Memory B cell (primary cell): ENCODE measurements at places on chromosomes 12 and 14.

GRCh38 chr12:26130728-26131127 lies 5.9 kb upstream of the BHLHE41 start:
- peak; percentile 43 for DNase-seq

GRCh38 chr14:100035700-100036099 lies 29.5 kb upstream of the EVL start:
- no peak for DNase-seq

- DNase-seq, result no peak
Observed at GRCh38 chr12:57255916-57256315, 4.9 kb upstream of the STAC3 start.

DNA sequence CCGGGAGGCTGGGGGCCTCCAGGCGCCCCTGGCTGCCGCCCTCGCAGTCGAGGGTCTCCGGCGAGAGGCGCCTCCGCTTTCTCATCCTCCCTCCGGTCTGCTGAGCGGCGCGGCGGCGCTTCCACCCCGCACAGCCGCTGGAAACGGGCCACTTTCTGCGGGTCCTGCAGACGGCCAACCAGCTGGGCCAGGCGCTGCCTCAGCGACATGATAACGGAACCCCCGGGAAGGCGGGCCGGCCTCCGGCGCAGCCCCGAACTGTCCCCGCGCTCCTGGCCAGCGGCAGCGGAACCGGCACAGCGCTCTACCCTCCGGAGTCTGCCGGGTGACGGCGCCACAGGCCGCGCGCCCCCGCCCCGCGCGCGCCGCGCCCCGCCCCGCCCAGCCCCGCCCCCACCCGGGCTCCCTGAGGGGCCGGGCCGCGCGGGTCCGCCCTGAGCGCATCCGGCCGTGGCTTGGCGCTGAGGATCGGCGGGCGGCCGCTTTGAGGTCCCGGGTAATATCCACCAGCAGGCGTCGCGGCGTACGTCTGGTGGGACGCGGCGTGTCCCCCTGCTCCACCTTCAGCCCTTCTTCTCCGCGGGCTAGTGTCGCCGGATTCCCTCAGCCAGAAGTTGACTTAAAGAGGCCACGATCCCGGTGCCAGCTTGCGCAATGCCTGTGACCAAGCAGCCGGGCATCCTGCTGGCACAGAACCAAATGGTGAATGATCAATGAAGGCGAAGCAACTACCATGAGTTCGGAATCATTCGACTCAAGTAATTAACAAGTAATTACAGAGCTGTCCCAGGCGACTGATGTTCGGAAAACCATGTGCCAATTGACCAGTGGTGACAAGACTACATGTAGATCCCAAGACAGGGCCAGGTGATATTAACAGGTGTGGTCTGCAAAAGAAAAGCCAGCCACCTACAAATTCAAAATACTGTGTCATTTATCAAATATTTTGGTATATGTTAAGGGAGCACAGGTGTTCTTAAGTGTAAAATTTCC lies at the start of gene SGPP1:
SGPP1 (minus strand) TSS at position 330 of the 993 bp plus-strand sequence; CDS start at position 209, 121 bp downstream.
- DNase-seq, result peak; percentile 79

DNA sequence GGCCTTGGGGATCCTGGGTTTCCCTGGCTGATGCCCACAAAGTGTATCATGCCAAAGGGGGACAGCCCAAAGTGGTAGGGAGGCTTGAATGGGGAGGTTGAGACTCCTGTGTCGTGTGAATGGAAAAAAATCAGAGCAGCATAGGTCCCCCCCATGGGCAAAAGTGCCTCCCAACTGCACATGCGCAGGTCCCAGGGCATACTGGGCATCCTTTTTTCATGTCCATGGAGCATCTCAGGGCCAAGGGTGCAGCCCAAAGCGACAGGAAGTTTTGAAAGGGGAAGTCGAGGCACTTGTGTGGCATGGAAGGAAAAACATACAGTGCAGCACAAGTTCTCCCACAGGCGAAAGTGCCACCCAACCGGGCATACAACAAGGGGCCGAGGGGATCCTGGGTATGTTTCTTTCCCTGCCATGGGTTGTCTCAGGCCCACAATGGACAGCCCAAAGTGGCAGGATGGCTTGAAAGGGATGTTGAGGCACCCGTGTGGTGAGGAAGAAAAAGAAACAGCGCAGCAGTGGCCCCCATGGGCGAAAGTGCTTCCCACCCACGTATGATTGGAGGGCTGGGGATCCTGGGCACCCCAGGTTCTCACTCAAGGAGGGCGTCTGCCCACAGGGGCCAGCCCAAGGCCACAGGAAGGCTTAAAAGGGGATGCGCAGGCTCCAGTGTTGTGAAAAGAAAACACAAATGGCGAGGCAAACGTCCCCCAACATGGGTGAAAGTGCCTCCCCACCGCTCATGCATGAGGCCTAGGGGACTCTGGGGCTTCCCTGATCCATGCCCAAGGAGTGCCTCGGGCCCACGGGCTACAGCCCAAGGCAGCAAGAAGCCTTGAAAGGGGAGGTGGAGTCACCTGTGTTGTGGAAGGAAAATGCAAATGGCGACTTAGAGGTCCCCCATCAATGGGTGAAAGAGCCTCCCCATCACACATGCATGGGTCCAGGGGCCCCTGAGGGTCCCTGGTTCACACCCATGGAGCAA lies 573.7 kb downstream of the ALG10 start:
- DNase-seq, result no peak

DNA sequence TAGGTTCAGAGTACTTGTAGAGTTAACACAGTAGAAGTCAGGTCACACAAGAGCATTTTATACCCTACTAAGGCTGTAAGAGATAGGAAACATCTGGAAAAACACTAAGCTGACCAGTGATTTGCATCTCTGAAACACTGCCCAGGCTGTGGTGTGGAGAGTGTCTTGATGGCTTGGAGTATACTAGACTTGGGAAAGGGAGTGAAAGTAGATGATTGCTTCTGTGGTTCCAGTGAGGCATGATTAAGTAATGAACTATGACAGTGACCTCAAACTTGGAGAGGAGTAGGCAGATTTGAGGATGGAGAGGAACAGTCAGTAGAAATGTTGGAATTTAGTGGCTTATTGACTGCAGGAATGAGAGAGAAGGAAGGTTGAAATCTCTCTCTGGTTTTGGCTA lies 201.2 kb downstream of the FLRT2 start:
- DNase-seq, result no peak

GRCh38 chr12:119176267-119177055 lies 2.3 kb upstream of the HSPB8 start:
- no peak for DNase-seq

- DNase-seq, result no peak
Observed at GRCh38 chr12:114817571-114818425, 133.8 kb upstream of the TBX3 start.

GRCh38 chr14:66378712-66379505 lies 107.3 kb upstream of the CCDC196 start:
- no peak for DNase-seq

DNA sequence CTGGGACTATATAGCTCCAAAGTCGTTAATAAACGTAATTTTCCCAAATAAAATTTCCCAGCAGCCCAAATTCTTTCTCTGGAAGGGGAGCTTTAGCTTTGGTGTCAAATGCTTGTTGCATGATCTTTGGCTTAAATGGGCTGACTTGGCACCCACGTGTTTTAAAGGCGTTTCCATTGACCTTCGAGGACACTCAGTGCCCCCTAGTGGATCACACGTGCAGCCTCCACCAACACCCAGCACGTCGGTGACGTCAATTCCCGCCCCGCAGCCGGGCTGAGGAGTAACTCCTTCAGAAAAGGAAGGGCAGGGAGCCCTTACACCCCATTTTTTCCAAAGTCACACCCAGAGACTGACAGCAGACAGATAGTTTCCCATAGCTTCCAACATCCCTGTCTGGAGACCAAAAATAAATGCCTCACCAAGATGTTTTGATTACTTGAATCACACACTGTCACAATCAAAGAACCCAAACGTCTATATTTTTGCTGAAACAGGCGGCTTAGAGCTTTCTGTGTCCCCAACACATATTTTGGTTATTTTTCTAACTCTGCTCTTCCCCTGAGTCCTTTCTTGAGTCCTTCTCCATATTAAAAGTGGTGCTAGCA lies 707.9 kb downstream of the AACS start:
- DNase-seq, result no peak

GRCh38 chr14:34423445-34423844 lies 38.6 kb downstream of the SPTSSA start:
- DNase-seq, result no peak

DNA sequence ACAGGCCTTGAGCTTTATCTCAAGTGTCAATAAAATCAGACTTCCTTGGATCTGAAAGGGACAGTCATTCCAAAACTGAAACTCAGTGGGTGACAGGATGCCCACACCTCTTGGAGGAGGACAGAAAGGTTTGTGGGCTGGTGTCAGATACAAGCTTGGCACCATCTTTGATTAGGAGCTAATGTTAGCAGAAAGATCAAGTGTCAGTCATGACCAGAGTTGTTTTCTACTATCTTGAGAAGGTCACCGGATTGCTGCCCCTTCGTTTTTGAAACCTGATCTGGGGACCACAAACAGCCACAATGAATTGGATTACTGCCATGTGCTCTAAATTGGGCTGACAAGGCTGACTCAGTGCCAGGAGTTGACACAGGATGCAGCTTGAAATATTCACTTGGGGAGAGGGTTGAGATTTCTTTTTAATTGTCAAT lies 88.3 kb downstream of the OTOGL start:
- DNase-seq, result no peak

GRCh38 chr14:60250257-60251035 lies 1.4 kb downstream of the PPM1A start:
- no peak for DNase-seq

DNA sequence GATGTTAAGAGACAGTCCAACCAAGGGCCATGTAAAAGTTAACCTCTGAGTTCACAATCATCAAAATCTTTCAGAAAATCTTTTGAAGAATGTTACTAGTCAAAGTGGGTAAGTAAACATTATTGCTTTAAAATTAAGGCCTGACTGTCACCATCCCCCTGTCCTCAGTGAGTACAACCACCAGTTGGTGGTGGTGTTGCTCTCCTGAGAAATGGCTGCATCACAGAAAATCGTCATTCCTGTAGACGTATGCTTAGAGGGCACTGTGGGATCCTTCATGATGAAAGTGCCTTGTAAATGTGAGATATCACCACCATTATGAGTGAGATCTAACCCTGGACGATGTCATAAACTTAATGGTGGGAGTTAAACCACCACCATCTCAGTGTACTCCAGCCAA lies 451.2 kb downstream of the RPS29 start:
- DNase-seq, result no peak

GRCh38 chr12:50211392-50212070 lies 44.4 kb upstream of the CERS5 start:
- DNase-seq, result no peak

DNA sequence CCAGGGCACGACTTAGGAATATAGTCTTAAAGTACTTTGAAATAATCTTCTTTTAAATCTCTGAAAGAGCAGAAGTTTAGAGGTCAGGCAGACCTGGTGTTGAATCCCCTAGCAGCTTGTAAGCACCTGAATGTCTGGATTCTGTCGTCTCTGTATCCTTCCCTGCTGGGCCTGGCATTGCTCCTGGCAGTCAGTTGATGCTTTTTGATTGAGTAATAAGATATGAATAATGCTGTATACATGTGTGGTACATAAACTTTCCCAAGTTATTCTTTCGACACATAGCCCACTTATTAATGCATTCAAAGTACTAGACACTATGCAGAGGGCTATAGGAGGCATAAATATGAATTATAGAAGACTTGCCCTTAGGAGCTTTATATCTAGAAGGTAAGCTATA lies 31.4 kb downstream of the EVL start:
- no peak for DNase-seq

DNA sequence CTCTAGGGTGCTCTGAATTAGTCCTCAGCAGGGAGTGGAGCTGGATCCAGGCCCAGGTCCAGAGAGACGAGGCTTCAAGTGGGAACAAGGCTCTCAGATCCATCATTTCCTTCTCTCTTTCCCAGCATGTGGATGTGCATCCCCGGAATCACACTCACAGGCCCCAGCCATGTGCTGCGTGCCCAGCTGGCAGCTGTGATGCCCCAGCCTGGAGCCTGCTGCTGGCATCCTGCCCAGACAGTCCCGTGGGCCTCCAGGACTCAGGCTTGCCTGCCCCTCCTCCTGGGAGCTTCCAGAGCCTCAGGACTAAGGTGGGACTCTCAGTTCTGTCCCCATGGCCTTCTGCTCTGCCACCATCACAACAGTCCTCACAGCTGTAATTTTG lies 6.2 kb upstream of the KRT84 start:
- no peak for DNase-seq

- no peak for DNase-seq
Observed at GRCh38 chr14:61106271-61106958, 125.4 kb downstream of the SLC38A6 start.

- DNase-seq, result no peak
Observed at GRCh38 chr14:89941830-89942377, 12.6 kb downstream of the EFCAB11 start.

GRCh38 chr12:117049295-117049694 lies 49.9 kb downstream of the TESC start:
- DNase-seq, result no peak

DNA sequence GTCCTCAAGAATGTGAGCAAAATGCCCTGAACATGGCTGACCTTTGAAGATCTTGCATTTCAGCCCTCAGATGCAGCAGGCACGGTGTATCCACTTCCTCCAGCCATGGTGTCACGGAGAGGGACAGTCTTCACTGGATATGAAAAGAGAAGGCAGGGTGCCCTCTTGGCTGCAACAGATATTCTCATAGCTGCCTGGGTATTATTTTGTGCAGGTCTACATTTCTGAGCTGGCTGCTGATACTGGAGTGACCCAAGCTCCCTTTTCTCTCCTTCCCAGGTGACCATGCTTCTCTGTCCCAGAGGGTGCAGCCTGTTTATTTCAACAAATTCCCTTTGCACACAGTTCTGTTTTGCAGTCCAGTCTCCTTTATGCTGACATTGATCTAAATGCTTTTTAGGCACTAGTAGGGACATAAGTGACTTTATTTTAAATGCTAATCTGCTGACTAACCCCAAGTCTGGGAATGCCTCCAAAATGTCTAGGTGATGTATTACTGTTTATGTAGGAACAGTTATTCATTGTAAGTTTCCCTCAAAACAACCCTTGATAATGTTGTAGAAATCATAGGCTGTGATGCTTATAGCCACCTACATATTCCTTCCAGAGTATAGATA lies 17.4 kb upstream of the PYGL start:
- no peak for DNase-seq

DNA sequence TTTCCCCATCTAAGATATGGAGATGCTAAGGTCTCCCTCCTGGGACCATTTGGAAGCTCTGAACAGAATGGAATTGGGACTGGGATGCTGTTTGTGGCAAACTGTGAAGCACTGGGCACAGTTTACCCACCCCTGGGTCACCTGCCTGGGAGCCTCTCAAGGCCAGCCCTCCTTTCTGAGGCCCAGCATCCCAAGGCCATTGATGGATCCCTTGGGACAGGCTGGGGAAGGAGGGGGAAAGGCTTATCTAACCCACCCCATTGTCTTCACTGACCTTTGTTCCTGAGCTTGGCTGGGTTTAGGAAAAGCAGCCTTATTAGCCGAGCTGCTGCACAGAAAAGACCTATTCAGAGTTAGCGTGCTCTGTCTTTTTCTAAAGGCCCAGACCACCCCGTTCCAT lies 5.2 kb downstream of the CCDC85C start:
- DNase-seq, result no peak
